Omental fat pad (tissue), 4 donors: ENCODE measurements at places on chromosomes 6 and 20.

DNA sequence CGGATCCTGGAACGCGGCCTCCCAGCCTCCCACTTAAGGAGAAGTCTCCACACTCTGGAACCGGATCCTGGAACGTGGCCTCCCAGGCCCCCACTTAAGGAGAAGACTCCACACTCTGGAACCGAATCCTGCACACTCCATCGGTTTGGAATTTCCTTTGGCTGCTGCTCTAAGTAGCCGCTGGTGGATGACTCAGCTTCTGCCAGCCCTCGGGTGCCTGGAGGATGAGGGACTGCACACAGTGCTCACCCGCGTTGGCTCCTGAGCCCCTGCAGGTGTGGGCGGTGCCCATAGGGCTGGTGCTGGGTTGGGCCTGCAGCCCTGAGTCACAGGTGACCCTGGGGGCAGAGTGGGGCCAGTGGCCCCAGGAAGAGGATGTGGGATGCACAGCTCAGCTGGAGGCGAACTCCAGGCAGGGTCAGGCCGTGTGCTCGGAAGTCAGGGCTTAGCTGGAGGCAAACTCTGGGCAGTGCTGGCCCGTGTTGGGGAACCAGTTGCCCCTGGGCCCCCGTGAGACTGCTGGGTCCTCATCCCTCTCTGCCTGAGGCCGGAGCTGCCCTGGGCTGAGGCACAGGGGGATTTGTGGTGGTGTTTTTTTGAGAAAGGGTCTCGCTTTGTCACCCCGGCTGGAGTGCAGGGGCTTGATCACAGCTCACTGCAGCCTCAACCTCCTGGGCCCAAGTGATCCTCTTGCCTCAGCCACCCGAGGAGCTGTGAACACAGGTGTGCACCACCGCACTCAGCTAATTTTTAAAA lies 13.9 kb upstream of the TNFRSF6B start:
- peak; percentile 52 for DNase-seq

DNA sequence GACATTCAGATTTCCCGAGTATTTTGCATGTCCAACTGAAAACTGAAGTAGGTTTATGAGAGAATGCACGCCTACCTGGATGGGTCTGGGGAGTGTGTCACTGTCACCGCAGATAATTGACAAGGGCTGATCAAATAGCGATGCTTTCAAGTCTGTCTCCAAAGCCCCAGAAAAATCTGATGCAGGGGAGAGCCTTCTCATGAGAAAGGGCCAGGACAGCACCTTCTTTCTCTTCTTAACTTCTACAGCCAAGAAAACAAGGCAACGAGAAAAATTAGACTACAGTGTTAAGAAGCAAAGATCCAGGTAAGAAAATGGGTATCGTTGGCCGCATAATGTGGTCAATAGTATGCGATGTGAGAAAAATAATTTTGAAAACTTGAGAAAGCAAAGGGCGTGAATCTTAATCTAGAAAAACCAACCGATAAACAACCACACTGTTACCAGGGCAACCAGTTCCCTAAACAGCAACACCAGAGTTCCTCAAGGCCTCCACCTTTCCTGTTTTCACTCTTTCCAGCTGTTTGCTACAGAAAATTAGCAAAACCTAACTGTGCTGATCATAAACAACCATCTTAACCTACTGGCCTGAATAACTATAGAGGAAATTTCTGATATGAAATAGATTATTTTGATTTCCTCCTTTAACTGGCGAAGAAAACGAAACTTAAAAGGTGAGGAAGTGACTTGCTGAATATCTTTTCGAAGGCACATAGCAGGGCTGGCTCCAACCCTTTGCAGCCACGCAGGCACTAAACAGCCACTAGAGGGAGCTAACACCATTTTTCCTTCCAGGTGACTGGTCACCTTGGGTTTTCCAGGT lies 2.6 kb downstream of the TAGAP start:
- no peak for DNase-seq

DNA sequence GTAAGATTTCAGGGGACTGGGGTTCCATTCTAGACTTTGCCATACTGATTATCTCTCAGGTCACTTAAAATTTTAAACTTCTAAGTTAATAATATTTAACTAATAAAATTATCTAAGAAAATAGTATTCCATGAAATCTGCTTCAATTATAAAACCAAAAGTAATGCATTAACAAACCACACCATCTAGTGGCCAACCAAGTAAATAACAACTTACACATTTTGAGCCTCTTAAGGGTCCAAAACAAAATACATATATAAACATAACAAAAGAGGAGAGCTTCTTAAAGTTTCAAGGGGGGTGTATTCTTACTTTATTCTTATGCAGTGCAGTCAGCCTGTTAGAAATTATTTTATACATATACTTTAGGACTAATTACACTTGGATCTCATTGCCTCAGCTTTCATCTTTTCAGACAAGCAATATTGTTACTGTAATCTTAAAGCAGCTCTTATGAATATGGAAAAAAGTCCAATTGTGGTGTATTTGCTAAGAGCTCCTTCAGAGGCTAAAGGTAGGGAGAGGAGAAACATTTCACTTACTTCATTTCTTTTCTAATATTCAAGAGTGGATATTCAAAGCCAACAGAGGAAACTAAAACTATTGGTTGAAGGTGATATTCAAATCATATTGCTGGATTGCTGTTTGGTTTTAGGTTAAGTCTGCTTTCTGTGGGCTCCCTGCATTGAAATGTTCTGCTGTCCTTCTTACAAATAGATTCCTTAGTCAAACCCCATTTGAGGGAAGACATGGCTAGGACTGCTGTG lies 199.7 kb upstream of the SIM1 start:
- no peak for DNase-seq

DNA sequence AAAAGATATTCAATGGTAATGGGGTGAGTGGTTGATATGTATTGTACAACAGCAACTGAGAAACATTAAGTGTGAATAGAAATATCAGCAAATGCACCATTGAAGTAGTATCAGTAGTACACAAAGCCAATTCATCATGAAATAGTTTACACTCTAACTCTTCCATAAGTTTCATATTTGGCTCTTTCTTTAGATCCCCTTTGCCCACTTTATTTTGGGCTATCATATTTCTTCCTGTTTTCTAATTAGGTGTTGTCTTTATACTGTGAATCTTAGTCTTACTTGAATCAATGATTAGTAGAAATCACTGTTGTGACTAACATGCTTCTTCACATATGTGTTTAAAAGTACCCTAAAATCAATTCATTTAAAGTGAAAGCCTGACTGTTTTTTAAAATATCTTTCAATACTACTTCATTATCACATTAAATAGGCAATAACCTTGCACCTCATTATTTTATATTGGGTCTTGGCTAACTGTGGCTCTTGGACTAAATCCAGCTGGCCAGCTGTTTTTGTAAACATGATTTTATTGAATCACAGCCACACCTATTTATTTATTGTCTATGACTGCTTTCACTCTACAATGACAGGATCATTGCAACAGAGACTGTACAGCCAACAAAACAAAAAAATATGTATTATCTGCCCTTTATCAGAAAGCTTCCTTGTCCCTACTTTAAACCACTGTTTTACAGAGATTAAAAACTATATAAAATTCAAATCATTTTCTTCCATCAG lies 38.9 kb downstream of the EYS start:
- DNase-seq: no peak

GRCh38 chr6:33164176-33164575 lies 28.1 kb downstream of the COL11A2 start:
- DNase-seq: no peak

- DNase-seq: no peak
Observed at GRCh38 chr6:9938801-9939200, 476.1 kb downstream of the TFAP2A start.

GRCh38 chr6:147268254-147268653 lies 64.0 kb downstream of the STXBP5 start:
- no peak for DNase-seq

DNA sequence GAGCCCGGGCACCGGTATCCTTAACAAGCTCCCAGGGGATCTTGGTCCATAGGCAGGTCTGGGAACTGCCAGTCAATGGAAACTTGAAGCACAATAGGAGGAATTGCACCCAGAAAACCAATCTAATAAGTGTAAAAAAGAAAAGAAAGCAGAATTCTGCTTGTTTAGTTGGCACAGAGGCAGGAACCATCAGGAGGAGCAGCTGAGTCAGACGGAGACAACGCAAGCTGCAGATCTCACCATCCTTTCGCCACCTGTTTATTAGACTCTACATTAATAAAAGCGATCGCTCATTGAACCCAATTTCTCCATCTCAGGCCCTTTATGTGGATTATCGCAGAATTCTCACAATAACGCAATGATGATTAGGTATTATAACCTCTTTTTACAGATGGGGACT lies 9.8 kb downstream of the ZFP64 start:
- no peak for DNase-seq

- DNase-seq: no peak
Observed at GRCh38 chr20:4488407-4489339, 233.0 kb upstream of the PRND start.

DNA sequence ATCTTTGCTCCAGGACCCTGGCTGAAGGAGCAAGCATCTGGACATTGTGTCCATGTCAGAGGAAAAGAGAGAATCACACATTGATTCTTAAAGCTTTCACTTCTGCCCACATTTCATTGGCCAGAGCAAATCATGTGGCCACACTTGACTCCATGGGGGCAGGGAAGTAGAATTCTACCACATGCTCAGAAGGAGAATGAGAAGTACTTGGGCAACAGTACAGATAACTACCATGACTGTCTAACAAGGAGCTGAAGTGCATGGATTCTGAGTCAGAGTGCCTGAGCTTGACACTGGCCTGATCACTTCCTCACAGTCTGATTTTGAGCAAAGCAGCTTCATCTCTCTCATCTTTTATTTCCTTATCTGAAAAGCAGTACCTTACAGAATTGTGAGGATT lies 38.6 kb downstream of the GHRH start:
- no peak for DNase-seq

DNA sequence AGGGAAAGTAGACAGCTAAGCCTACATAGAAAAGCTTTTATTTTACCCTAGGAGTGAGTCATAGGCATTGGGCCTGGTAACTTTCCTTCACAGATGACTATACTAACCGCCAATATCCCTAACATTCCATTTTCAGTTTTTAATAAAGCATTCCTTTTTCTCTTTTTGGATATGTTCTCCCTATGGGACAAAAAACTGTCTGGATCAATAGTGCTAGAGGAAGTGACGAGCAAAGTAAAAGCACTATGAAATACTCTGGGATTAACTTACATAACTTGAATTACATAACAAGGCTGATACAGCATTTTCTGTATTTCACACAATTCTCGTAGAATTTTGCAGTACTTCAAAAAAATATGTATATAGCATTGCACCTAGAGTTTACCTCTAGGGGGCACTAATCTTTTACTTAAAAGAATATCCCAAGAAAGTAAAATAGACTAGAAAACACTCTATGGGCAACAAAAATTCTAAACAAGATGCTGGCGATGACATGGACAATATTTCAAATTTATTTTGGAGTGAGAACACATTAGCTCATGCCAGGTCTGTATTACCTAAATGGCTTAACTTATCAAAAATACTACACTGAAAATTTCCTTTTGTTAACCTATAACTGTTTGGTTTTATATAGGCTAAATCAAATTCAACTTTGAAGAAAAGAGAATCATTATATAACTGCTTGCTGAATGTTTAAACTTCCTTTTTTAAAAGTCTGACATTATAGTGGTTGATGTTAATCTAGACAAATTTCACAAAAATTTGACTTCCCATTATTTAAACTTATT lies 66.3 kb upstream of the DST start:
- no peak for DNase-seq

DNA sequence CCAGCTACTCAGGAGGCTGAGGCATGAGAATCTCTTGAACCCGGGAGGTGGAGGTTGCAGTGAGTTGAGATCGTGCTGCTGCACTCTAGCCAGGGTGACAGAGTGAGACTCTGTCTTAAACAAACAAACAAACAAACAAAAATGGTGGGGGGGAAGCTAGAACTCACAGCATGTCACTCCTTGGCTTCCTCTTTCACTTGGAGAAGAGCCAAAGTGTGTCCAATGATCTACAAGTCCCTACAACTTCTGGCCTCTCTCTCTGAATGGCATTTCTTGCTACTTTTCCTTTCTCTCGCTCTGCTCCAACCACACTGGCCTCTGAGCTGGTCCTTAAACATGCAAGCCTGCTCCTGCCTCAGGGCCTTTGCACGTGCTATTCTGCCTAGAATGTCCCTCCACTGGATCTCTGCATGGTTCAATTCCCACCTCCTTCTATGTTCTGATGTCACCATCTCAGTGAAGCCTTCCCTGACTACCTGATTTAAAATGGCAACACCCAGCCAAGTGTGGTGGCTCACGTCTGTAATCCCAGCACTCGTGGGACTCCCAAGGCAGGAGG lies 8.1 kb downstream of the TLDC2 start:
- DNase-seq: no peak

GRCh38 chr6:104572901-104573300 lies 286.8 kb downstream of the HACE1 start:
- DNase-seq: no peak

- no peak for DNase-seq
Observed at GRCh38 chr6:163525926-163526325, 111.4 kb downstream of the QKI start.

- no peak for DNase-seq
Observed at GRCh38 chr6:4905826-4906225, 98.0 kb downstream of the RPP40 start.

DNA sequence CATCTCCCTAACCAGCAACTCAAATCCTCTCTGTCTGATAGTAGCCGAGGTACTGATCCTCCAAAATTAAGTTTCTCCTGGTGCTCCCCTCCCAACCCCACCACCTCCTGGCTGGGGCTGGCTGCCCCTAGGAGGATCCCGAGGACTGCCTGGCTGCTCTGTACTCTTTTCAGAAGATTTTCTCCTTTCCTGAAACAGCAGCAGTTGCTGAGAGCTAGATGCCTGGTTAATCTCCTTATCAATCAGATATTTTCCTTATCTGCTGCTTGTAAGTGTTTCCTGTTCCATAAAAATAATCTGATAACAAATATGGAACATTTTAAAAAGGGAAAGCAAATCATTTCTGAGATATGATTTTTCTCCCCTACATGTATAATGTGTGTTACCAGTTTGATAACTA lies 52.8 kb downstream of the ZMYND8 start:
- DNase-seq: no peak

DNA sequence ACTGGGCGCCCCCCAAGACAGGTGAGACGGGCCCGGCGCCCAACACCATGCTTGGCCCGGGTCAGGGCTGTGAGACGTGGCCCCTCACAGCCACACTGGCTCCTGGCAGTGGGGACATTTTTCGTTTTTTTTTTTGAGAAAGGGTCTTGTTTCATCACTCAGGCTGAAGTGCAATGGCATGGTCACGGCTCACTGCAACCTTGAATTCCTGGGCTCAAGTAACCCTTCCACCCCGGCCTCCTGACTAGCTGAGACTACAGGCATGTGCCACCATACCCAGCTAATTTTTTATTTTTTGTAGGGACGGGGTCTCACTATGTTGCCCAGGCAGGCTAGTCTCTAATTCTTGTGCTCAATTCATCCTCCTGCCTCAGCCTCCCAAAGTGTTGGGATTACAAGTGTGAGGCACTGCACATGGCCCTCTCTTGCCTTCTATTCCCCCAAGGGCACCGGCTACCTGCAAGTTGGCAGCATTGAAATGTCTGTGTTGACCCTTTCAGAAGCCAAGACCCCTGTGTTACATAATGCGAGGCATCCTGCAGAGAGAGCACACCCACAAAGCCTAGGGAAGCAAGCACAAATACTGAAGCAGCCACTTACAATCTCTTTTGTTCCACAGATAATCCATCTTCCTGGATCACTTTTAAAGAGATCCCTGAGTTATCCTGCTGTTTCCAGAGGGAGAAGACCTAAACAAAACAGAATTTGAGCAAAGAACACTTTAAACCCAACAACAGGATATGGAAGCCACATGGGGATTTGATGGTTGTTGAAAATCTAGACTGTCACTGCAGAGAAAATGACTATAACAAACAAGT lies 57.5 kb upstream of the SLC4A11 start:
- DNase-seq: no peak
